NCI-H1930 (cell line): ENCODE measurements at places on chromosomes 3 and 15.

DNA sequence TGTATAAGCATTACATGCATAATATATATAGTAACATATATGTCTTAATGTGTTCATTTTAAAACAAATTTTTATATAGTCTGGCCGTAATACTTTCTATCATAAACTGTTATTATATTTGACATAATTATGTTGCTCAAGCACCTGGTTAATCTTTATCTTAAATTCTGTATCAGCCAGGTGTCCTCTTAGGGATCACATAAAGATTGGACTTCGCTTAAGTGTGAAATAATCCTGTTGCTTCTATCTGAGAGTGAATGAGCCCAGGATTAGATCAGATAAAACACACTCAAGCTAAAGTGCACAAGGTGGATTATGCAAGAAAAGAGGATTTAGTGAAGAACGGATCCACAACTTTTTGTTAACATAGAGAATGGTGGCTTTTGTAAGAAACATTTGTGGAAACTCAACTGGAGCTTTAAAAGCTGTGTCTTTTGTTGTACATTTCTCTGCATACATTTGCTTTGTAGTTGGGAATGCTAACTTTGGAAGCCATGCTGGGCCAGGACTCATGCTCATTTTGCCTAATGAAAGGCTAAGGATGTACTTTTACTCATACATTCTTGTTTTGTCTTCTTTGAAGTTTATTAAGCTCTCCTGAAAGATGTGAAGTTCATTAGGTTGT is 437.8 kb downstream of the ZIC1 start:
- no peak for DNase-seq

DNA sequence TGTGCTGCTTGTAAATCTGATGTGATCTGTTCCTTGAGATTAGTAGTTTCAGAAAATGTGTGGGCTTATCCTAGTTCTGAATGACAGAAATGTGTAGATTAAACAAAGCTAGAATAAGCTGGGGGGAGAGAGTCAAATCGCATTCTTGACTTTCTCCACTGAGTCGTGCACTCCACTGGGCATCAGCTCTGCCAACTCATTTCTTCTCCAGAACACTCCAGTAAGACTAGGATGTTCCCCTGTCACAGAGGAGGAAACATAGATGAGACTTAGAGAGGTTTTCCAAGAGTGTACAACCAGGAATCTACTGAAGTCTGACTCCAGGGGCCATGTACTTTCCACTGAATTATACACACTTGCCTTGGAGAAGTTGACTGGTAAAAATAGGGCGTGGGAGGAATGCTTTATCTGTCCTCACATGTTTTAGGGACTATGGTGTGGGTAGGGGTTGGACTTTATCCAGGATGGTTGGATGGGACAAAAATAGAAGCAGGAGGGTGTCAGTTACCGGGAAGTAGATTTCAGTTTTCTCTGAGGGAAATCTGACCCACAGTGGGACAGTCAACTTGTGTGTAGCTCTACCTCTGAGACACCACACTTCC is 298.2 kb downstream of the UBE2E2 start:
- DNase-seq, result no peak

DNA sequence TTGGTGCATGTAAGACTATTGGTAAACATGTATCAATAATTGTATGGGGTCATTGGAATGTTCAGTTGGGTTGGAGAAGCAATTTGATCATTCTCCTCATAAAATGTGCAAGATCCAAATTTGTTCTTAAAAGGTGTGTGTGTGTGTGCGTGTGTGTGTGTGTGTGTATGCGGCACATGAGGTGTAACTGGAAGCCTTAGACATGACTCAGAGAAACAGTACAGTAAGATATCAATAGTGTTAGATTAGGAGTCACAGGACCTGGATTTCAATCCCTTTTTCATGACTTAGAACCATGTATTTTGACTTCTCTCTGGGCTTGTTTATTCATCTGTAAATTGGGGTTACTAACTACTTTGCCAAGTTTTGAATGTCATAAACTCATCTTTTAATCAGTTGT is 38.3 kb downstream of the RSRC1 start:
- DNase-seq, result no peak

DNA sequence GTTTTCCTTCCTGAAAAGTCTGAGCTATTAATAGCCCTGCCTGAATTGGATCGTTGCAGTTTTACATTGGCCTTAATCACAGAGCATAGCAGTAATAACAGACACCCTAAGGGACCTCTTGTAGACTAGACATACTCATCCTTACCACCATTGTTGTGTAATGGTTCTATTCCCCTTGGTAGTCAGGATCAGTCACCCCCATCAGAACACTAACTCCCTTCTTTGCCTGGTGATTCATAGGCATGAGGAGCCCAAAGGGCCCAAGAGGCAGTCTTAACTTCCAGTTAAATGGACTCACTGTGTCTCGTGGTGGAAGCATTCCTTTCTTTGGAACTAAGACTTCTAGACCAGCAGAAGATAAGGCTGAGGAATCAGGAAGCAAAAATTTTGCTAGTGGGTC is 20.2 kb downstream of the CGGBP1 start:
- DNase-seq, result no peak

GRCh38 chr15:85463976-85464375 is 83.6 kb downstream of the AKAP13 start:
- DNase-seq, result no peak

DNA sequence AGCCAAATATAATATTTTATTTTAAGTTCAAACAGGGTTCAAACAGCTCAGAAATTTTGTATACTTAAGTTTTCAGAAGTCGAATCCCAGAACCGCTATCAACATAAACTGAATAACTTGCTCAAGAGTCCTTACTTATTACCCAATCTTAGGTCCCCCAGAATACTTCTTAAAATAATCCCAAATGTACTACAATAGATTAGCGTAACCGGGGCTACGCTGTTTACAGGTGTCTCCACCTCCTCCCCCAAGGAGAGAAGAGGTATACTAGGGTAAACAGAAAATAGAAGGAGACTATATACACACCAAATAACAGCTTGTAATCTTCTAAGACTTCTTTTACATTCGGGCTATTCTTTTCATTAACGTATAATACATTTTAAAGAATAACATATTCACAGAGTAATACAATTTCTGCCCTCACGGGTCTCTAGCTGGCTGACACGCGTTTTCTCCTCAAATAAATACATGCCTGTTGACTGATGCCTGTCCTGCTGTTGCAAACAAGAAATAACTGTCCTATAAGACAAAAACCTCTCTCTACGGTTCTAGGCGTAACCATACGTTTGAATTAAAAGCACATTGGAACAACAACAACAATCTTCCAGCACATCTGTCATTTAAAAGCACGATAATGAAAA is 1.3 kb downstream of the DENND4A start:
- DNase-seq, result no peak

GRCh38 chr3:125245521-125245920 is 33.0 kb upstream of the SLC12A8 start:
- no peak for DNase-seq

DNA sequence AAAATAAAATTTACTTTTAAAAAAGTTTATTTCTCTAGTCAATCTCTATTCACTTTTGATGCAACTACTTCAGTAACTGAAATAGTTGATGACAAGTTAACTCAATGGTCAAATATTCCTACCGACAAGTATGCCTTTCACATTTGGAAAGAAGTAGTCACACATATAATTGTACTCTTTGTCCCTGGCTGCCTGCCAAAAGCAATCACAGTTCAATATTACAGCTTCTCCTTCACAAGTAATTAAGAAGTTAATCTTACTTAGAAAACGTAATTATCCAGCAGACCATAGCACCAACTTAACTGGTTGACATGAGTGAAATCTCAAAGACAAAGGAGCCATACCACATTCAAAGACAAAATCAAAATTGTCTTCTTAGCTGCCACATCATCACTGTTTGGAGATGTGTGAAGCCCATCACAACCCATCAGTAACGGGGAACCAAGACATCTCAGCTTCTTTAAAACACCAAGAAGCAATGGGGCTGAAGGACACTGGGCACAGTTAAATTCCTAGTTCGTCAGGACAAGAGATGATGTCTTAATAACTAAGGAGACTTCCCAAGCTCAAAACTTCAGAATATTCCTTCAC is 86.1 kb downstream of the PLCH1 start:
- DNase-seq, result no peak

DNA sequence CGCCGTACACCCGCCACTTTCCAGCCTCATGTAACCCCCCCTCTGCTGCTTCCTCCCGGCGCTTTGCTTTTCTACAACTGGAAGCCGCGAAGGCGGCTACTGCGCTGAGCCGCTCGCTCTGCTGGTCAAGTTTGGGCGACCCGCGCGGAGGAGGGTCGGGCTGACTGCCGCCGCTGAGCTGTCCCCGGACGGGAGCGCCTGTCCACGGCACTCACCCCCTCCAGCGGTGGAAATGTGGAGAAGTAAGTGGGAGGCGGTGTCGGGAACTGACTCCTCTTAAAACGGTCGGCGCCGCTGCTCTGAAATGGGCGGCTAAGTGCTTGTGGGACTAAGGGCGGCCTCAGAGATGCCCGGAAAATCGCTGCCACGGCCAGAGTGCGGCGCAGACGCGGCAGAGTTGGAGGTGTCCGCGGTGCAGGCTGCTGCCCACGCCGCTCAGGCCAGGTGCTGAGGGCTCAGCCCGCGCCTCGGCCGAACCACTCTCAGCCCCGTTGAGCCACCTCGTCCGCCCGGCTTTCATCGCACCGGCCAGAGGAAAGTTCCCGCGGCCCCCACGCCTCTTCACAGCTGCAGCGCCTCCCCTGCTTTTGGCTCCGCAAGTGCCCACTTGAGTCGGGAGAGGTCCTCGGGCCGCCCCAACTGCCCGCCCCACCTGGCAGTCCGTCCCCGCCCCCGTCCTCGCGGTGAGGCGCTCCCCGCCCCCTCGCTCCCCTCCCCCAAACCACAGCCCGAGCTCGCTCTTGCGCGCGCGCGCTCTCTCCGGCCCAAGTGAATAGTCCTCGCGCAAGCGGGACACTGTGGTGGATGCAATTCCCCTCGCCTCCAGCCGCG is at the start of gene EPHA6:
EPHA6 (plus strand) TSS at position 775 of the 831 bp plus-strand sequence.
- DNase-seq, result peak; percentile 39

- DNase-seq, result no peak
Measured at GRCh38 chr15:93278006-93278405, 189.0 kb upstream of the RGMA start.

DNA sequence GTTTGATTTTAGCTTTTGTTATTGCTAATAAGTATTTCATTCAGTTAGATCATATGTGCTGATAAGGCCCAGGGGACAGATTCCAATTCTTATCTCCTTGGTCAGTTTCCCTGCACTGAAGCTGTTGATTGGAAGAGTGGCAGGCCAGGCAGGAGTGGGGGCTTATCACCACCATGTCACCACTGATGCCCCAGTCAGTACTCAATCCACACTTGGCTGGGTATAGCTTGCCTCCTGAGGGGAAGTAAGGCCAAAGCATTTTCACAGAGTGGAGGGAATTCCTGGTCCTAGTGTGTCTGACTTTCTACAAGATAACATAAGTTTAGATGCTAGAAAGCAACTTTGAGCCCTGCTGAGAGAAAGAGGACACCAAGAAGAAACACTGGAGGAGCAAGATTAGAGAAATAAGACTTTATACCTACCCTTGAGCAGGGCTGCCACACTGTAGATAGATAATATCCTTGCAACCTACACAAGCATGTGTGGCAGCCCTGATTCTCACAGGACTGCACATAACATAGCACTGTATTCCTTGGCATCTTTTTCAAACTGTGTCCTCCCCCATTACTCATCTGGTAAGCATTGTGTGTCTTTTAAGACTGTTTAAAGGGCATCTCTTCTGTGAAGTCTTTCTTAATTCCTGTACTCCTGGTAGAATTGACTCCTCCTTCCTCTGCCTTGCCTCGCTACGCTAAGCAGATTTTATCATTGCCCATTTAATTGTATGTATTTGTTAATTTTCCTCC is 24.3 kb downstream of the OXNAD1 start:
- DNase-seq, result no peak
